ENCODE measurements at places on chromosomes 11 and 22. TPM values are rescaled to one million over a fixed set of nuclear protein-coding genes. Genes with fewer than 3 reads are reported as not detected.

Gene OR52I1
- polyA plus RNA-seq, result 0.08 TPM

Gene STX5
- 48.5 TPM for polyA plus RNA-seq

Gene TBC1D10A
- polyA plus RNA-seq, result 24.5 TPM

Gene CYP2D6
- polyA plus RNA-seq, result 9.9 TPM

Gene HOATZ
- 6.5 TPM for polyA plus RNA-seq

Measured in spinal cord (tissue), 10 donors.